ENCODE measurements at places on chromosomes 7 and 10. TPM values are rescaled to one million over a fixed set of nuclear protein-coding genes. Genes with fewer than 3 reads are reported as not detected.

GRCh38 chr7:95925236-95925635 is 152.9 kb downstream of the DYNC1I1 start:
- peaks cover 13% of the 10 kb centered on the region for H3K27me3 ChIP-seq
- no peaks in the 10 kb centered on the region for H3K4me1 ChIP-seq
- H3K36me3 ChIP-seq: no peaks in the 10 kb centered on the region
- no peak overlapping the region for H3K27ac ChIP-seq

DNA sequence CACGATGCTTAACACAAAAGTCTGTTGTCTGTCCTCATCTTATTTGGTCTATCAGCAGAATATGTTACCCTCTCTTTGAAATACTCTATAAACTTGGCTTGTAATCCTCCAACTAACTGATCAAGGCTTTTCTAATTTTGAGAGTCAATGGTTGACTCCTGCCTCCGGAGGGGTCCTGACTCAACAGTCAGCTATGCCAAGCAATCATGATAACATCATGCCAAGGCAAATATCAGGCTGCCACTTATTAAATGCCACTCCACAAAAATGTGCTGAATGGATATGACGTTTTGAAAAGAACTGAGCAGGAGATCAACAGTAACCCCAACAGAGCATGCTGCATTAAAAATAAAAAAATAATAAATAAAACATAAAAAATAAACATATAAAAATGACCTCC is 116.1 kb downstream of the PARD3 start:
- peaks cover 6% of the 10 kb centered on the region for H3K4me1 ChIP-seq
- no peak overlapping the region for H3K27ac ChIP-seq
- peaks cover 3% of the 10 kb centered on the region for H3K27me3 ChIP-seq
- H3K36me3 ChIP-seq: no peaks in the 10 kb centered on the region
- no peak overlapping the region for H3K4me3 ChIP-seq
- DNase-seq: no peak

Gene PPP1R9A
- 0.16 TPM for total RNA-seq

DNA sequence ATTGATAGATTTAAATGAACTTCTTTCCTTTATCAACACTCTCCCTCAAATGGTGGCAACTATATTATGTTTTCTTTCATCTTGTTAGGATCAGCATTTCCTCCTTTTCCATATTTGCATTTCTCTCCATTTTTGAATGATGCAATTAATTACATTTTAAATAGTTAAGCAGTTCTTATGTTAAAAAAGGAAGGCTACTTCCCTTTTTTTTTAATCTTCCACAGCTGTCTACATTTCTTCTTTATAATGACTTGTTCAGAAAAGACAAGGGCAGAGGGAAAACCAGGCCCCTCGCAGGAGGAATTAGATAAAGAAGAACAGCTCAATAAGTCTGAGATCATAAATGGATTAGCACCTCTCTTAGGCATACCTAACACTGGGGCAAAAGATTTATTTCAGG is 208.9 kb downstream of the ARL4A start:
- DNase-seq: no peak
- no peaks in the 10 kb centered on the region for H3K4me1 ChIP-seq
- no peak overlapping the region for H3K4me3 ChIP-seq
- no peaks in the 10 kb centered on the region for H3K27me3 ChIP-seq

Gene KLLN
- total RNA-seq: 0.64 TPM

Gene PON3
- total RNA-seq: not detected

All from activated naive CD8-positive, alpha-beta T cell treated with anti-CD3 and anti-CD28 coated beads for 36 hours (primary cell).